ENCODE measurements at places on chromosomes 2 and 18. TPM values are rescaled to one million over a fixed set of nuclear protein-coding genes. Genes with fewer than 3 reads are reported as not detected.

OSR1 gene
- not detected for total RNA-seq

CKAP2L gene
- 40.3 TPM for total RNA-seq

RSAD2 gene
- total RNA-seq = 105 TPM

ANKMY1 gene
- 53.2 TPM for total RNA-seq

CDH7 gene
- not detected for total RNA-seq

LINC00305 gene
- not detected for total RNA-seq

- no peak for DNase-seq
These were observed 360.4 kb upstream of the DSEL start for GRCh38 chr18:67876871-67877270.

DNA sequence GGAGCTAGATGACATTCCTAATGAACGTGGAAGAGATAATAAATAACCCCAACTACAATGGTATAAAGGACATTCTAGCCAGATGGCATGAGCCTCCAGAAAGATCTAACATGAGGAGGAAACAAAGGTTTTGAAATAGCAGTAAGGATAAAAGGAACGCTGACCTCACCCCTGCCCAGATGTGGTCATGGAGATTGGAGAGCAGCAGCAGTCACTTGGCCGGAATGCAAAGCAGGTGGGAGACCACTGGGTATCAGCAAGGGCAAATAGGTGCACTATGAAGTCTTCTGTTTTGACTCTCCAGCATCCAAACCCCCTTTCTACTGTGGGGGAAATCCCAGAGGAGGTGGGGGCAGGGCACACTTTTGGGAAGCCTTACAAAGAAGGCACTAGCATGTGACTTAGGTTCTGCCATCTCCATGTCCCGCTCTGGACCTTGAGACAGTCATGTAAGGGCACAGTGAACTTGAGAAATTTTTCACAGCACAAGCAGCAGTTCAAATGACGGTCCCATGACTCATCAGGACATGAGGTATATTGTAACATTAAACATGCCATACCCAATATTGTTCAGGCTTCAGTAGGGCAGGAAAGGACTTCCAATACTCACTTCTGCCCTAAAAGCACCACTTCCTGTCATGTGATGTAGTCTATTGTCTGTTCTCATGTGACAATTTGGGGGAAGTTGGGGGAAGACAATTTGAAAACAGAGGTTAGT is 55.2 kb downstream of the METTL4 start:
- no peak for DNase-seq

GRCh38 chr2:137925599-137925998 is 38.7 kb upstream of the HNMT start:
- no peak for DNase-seq

GRCh38 chr2:11968521-11968920 is 222.1 kb downstream of the LPIN1 start:
- no peak for DNase-seq

GRCh38 chr2:239621611-239622010 is 220.8 kb upstream of the HDAC4 start:
- DNase-seq = no peak

DNA sequence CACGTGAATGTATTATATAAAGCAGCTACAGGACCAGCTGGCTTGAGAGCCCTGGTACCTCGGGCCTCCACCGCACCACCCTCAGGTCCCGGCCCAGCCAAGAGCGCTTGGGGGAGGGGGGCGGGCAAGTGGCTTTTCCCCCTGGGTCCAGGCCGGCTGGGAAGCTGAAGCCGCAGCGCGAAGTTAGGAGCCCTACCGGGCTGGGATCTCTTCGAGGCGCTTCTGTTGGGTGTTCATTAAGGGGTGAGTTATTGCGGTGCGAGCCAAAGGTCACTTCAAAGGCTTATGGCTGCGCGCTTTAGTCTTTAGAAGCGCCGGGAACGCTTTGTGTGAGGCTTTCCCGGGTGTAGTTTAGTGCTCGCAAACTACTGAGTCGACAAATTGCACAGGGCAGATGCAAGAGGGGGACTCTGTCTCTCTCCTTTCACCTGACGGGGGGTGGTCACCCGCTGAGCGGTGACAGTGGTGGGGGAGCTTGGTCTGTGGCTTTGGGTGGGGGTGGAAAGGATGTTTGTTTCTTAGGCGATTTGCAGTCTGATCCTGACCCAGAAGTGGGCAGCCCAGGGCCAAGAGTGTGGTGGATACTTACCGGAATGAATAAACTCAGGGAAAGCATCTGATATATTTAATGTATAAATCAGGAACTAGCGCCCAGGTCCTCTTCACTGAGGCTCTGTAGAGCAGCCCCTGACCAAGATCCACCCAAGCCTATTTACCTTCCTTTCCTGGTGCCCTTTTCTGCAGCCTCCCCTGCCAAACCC is 6.0 kb downstream of the HOXD3 start:
- no peak for DNase-seq

GRCh38 chr18:69890558-69890957 is 57.1 kb downstream of the CD226 start:
- DNase-seq = no peak

DNA sequence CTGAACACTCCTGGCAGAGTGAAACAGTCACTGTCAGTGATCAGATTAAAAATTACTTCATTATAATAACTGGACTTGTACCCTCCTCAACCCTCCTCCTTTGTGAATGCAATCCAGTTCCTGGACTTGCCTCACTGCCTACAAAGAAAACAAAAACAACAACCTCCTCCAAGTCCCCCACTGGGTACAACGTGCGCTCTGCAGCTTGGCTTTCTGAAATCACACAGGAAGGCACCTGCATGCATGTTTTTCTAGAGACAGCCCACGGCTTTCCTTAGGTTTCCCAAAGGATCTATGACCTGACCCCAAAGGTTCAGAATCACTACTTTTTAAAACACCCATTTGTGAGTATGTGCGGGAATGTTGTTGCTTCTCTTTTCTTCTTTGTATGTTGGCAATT is 61.4 kb upstream of the TUBA3E start:
- DNase-seq = no peak

DNA sequence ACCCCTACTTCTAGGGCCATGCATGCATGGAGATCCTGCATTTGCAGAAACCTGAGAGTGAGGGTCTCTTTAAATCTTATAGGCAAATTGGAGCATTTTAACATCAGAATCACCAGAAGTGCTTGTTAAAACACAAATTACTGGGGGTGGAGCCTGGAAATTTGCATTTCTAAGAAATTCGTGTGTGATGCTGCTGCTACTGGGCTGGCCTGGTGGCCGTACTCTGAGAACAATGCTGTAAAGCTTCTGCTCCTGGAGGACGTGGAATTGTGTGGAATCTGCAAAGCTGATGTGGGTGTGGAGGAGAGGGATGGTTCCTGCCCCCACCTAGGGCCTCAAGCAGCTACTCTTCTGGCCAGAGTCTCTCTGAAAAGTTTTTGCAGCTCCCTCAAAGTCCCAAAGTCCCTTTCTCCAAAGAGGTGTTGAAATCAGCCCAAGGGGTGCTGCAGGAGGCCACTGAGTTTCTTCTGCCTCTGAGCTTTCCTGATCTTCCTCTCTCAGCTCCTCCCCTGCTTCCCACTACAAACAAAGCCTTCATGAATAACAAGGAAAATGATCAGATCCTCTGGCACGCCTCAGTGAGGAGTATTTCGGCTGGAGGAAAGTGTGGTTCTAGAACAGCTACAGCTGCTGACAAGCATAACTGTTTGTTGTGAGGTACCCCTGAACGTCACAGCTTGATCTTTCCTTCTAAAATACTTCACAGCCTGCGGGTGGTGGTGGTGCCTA is 508.3 kb downstream of the CNTNAP5 start:
- no peak for DNase-seq

- DNase-seq = no peak
These were observed 194.9 kb upstream of the BOD1L2 start for GRCh38 chr18:56952026-56952425.

GRCh38 chr2:240713928-240714746 is 22.5 kb downstream of the AQP12A start:
- no peak for DNase-seq

GRCh38 chr2:168211664-168212163 is 35.7 kb downstream of the STK39 start:
- DNase-seq = no peak

- DNase-seq = no peak
These were observed at the start of gene SNORC for GRCh38 chr2:232870018-232870765. Gene SNORC (plus strand): TSS chr2:232870264. CDS start chr2:232870342, 78 bp downstream.

DNA sequence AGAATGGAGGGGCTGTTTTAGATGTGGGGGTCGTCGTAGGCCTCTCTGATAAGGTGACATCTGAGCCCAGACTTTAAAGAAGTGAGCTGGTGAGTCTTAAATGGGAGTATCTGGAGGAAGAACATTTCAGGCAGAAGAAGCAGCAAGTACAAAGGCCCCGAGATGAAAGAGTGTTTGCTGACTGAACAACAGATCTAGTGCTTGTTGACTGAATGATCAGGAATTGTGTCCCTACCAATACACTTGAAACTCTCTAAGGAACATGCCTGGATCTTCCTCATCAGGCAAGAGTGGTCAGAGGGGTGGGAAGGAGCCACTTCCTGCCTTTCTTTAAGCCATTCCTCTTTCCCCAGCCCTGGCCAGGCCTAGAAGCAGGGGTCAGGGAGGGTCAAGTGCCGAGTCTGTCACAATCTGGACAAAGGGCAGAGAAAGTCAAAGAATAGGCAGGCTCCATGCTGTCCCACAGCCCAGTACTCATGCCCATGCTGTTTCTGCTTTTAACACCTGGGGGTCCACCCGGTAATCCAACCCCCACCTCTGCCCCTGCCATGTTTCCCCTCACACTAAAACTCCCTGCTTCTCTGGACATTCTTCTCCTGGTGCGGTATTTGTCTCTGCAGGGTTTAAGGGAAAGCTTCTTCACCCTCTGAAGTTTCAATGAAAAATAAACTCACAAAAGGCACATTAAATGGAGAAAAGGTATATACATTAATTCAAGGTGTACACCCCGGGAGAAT is 3.0 kb upstream of the TMEM37 start:
- no peak for DNase-seq

- no peak for DNase-seq
These were observed 210.9 kb downstream of the DCDC2C start for GRCh38 chr2:3914241-3914640.

GRCh38 chr18:3604498-3605408 is 154.8 kb downstream of the TGIF1 start:
- DNase-seq = no peak

DNA sequence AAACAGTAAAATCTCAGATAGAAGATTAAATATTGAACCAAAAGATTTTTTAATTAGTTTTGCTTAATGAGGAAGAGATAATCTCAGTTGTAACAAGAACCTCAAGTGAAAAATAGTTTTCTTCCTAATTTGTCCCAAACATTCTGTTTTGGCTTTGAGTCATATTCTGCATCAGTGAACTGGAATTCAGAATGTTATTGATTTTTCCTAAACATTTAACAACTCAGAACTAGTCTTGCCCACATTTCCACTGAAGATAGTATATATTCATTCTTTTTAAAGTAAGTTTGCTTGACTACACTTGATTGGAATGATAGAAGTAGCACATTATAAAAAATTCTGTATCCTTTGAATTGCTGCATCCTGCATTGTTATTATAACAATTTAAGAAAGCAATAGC is 85.7 kb upstream of the UGP2 start:
- DNase-seq = no peak

GRCh38 chr2:190765386-190766173 is 115.0 kb upstream of the GLS start:
- DNase-seq = no peak

DNA sequence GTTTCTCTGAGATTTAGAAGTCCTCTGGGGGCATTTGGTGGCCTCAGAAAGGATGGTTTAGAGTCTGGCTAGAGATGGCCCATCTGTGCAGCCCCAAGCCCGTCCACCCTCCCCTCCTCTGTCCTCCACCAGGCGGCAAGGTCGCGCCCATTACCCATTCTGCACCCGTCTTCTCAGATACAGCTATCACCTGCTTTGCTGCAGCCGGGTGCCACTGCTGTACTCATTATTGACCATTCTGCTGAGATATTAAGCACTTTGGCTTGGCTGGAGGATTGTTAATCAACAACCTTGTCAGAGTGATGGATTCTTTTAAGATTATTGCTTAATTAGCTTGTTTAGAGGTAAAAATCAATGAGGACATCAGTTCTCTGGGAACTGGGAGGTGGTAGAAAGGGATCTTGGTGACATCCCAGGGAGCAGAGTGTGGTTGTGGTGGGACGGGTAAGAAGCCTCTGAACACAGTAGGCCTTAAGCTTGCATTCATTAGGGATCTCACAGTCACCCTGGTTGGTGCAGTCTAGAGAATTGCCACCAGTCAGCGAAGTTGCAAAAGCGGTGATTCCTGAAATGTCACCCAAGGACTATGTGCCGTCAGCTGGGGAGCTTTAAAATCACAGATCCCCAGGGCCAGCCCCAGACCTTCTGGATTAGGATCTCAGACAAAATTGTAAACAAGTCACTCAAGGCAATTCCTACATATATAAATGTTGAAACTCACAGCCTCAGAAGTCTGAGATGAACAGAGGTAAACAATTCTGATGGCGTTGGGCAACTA is 90.9 kb downstream of the CAPN13 start:
- DNase-seq = no peak

GRCh38 chr2:140422759-140423158 is 1642.6 kb upstream of the NXPH2 start:
- DNase-seq = no peak

- DNase-seq = no peak
These were observed 89.3 kb downstream of the PDE11A start for GRCh38 chr2:177983183-177983788.

- no peak for DNase-seq
These were observed 252.4 kb downstream of the RNF144A start for GRCh38 chr2:7169593-7169992.

DNA sequence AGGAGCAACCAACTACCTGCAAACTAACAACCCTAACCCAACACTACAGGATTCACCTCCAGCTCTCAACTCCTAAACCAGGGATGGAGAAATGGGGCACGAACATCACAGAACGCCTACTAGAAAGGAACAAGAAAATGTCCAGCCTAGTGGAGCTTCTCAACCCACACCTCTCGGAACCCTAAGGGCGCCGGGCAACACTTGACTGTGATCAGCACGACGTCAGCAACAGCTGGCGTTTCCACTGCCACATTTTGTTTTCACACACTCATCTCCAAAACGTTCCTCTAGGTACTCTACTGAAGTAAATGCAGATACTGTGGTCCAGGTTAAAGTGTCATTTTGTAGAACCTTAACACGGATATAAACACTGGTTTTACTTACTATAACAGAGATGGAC is 4.2 kb downstream of the RNASEH1 start:
- no peak for DNase-seq

GRCh38 chr2:154686162-154686561 is 12.3 kb upstream of the KCNJ3 start:
- DNase-seq = no peak

GRCh38 chr2:153912798-153913396 is 41.2 kb downstream of the GALNT13 start:
- no peak for DNase-seq

DNA sequence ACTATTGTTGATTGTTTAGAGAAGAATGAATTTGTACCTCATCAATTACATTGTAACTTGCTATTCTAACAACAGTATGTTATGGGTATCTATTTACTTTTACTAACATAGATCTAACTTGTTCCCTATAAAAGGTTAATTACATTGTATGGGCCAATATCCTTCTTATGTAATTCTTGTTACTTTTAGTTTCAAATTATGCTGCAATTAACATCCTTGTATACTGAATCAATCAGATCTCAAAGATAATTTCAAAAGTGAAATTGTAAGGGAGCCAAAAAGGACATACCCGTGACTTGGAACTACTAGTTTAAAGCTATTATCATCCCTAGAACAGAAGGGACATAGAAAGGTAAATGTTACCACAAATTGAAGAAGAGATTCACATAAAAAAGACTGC is 79.9 kb upstream of the RIT2 start:
- no peak for DNase-seq
